ENCODE measurements at places on chromosomes 3 and 15.

DNA sequence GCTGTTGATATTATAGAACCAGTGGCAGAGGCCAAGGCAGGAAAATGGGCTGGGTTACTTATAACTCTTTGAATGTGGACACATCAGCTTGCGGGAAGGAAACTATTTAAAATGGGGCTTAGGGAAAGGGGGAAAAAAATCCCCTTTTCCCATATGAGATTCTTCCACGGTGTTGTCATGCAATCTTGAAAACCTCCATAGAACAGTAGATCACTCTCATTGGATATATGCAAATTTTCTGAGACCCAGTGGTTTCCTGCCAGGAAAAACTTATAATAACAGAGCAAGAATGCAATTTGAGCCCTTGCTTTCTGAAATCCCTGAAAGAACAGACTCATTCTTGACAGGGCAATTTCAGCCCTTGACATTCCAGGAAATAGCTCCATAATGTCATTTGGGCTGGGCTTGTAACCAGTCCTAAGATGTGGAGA, 31.1 kb downstream of the TMEM212 start:
- DNase-seq, result no peak

DNA sequence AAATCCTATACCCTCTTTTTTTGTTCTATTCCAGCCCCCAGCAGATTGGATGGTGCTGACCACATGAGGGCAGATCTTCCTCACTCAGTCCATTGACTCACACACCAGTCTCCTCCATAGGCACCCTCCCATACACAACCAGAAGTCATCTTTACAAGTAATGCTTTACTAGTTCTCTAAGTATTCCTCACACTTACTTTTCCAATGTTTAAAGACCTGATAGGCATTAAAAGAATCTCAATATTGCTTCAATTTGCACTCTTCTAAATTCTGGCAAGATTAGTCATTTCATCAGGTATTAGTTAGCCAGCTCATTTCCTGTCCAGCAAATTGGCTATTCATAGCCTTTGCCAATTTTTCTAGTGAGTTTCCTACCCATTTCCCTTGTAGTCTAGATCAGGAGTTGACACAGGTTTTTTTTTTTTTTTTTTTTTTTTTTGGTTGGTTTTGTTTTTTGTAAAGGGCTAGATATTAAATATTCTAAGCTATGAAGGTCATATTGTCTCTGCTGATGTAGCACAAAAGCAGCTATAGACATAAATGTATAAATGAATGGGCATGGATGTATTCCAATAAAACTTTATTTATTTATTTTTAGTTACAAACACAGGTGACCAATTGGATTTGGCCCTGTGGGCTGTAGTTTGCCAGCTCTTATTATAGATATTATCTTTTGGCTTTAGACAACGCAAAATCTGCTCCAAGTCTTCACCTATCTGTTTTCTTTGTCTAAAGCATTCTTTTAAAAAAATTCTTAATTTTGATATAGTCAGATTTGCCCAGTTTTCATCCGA, 76.1 kb downstream of the ABHD5 start:
- no peak for DNase-seq

GRCh38 chr3:30286007-30286669, 320.3 kb upstream of the TGFBR2 start:
- DNase-seq, result no peak

- no peak for DNase-seq
These were observed 45.1 kb downstream of the VPS8 start for GRCh38 chr3:184857099-184857498.

DNA sequence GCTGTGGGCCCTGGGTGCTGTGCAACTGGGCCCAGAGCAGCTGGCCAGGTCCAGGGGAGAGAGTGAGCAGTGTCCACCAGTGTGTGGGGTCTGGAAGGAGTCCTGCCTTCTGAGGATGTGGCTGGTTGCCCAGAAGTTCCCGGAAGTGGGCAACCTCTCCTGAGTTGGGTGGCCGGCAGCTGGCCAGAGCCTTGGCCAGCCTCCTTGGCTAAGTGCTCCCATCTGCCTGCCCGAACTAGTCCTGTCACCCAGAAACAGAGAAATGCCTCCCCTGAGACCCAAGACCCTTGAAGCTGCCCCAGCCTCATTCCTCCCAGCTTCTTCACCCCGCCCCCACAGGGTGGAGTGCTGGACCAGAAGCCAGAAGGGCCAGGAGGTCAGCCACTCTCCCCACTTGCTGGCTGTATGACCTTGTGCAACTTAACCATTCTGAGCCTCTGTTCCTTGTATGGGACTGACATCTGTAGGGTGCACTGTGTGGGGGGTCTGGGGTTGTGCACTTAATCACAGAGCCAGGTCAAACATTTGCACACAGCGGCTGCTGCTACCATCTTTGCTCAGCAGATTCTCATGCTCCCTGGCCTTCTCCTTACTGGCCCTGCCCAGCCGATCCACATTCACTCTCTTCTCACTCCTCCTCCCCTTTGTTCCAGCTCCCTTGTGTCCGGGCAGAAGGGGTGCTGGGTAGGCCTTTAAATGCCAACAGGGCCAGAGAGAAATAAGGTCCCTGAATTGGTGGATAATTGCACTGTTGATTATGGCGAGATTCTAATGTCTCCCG, 7.5 kb upstream of the ALAS1 start:
- DNase-seq, result no peak

- no peak for DNase-seq
These were observed 442.8 kb downstream of the FGF12 start for GRCh38 chr3:192284443-192285072.

GRCh38 chr3:25306066-25306465, 122.0 kb upstream of the RARB start:
- no peak for DNase-seq

- no peak for DNase-seq
These were observed 2.7 kb upstream of the PARP16 start for GRCh38 chr15:65289261-65289854.

DNA sequence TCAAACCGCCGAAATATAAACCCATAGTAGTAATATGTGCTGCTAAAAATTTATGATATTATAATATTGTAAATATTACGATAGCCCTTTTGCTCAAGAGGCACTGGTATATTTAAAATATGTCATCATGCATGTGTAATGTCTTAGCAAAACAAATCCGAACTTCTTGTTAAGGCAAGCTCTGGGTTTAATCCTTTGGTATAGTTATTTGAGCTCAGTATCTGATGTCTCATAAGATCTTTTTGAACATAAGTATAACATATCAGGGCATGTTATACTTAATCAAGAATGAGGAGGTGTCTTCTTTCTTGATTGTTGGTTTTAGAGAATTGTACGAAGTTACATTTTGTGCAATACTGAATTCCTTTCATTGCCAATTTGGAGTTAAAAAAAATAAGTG, 154.1 kb upstream of the CBLB start:
- DNase-seq, result no peak

DNA sequence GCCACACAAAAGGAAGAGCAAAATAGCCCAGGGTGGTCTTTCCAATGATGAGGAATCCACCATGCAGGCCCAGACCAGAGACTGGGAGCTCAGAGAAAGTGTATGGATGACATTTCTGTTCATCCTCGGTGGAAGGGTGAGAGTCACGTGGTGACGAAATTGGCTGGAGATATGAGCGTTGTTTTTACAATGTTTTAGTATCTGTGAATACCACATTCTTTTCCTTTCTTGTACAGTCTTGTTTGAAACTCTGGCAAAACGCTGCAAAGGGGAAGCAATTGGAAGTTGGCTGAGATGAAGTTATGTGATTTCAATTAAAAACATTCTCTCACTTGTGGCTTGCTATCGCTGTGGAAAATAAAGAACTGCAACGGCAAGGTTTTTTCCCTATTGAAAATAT, 137.5 kb downstream of the MAGI1 start:
- DNase-seq, result no peak

- no peak for DNase-seq
These were observed 5.6 kb upstream of the CCDC13 start for GRCh38 chr3:42778644-42779043.

DNA sequence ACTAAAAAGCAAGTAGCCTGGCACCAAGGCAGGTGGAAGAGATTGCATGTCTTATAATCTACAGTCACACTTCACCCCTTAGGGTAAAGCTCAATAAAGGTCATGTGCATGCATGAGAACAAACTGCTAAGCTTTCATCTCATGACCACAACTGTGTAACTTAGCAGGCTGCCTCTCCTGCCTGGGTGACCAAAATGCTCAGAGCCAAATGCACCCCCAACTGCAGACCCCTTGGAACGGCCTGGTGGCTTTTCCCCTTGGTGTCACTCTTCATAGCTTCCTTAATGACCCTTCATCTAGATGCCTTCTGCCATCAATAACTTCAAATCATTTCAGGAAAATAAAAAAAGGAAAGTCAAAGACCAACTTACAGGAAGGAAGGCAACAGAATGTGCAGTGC, 88.1 kb downstream of the ADAMTS17 start:
- DNase-seq, result no peak

DNA sequence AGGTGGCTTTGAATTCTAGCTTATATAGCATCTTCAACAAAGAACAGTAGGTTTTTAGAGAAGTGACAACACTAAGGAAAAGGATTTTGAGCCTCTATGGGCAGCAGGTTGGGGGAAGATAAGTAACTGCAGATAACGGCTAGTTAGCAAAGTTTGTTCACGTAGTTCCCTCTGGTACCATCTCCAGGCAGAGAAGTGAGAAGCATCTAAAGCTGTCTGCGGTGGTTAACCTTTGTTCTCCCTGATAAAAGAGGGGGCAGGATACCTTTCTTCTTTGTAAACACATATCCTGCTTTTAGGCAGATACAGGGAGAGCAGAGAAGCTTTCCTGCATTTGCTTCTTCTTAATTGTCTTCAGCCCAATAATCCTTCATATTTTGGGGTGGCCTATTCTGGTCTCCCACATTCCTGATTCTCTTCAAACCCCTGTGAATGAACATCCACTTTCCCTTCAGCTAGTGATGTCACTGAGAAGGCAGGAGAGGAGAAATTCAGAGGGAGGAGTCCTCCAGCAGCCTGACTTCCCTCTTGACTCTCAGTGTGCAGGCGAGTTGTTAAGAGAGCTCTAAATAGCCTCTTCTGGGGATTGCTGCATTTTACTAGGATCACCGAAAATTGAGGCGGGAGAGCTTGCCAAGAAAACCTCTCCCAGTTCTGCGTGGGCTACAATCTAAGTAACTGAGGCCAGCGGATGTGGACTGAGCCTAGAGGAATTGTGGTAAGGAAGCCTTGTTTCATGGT, 393.7 kb upstream of the C2CD4B start:
- no peak for DNase-seq

DNA sequence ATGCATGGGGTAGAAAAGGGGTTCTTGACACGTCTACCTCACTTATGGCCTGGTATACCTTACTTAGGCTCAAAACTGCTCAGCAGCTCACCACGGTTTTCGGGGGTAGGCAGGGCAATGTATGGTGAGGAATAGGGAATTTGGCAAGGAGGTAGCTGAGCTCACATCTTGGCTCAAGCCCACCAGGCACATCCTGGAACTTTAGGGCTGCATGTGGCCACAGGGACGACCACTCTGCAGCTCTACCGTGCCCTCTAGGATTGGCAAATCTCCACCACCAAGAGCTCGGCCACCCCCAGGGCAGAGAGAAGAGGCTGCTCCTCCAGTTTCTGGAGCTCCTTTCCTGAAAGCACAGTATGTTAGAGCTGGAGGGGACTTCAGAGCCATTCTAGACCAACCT, 69.7 kb downstream of the MRPL46 start:
- DNase-seq, result no peak

Measured in stimulated activated CD4-positive, alpha-beta T cell treated with anti-CD3 and anti-CD28 coated beads, Interleukin-4, amount 100 ng/mL, for 4 hours (primary cell).